ENCODE measurements at places on chromosomes 12 and 14.

DNA sequence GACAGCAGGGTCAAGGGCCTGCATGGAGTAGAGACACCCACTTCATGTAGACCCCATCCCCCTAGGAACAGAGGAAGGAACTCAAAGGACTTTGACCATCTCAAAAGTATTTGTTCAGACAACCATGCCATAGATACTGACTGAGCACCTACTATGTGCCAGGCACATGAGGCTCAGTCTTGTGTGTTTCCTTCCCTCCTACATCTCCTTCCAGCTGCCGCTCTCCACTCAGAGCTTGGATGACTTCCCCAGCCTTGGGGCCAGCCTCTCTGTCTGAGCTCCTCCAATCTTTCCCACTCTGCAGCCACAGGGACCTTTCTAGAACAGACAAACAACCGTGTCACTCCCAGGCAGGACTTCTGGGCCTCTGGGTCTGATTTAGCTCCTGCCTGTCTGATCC is 2.5 kb downstream of the TRPV4 start:
- no peak for DNase-seq

DNA sequence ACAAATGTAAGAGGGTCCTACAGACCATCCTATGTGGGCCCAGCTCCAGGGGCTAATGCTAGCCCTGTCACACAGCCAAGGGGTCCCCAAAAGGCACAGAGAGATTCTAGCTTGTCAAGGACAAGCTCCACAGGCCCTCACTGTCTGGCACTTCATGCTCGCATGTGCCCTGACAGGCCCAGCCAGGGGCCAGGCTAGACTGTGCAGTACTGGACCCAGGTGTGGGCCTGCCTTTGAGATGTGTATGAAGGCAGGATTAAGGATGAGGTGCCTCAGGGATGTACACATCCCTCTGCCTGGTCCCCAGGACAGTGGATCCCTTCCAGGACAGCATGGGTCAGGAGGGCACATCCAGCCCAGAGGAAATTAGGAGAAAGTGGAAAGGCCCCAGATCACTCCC is 57.8 kb downstream of the VWF start:
- no peak for DNase-seq

- DNase-seq = no peak
Observed at GRCh38 chr14:34065690-34066391, 115.0 kb upstream of the EGLN3 start.

- no peak for DNase-seq
Observed at GRCh38 chr12:68559246-68559645, 51.5 kb upstream of the RAP1B start.

DNA sequence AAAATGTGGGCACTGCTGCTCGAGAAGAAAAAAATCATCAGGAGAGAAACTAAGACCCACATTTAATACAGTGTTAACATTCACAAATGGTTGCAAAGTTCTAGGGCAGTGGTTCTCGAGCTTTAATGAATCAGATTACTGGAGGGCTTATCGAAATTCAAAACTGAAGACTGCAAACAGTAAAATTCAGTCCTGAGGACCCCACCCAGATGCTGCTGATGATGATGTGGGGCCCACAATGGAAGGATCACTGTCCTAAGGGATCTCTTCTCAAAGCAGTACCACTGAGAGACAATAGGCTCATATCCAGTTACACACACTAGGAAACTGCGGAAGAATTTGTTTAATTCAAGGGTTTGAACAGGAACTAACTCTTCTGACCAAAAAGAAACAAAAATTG is 31.4 kb downstream of the DICER1 start:
- DNase-seq = no peak

DNA sequence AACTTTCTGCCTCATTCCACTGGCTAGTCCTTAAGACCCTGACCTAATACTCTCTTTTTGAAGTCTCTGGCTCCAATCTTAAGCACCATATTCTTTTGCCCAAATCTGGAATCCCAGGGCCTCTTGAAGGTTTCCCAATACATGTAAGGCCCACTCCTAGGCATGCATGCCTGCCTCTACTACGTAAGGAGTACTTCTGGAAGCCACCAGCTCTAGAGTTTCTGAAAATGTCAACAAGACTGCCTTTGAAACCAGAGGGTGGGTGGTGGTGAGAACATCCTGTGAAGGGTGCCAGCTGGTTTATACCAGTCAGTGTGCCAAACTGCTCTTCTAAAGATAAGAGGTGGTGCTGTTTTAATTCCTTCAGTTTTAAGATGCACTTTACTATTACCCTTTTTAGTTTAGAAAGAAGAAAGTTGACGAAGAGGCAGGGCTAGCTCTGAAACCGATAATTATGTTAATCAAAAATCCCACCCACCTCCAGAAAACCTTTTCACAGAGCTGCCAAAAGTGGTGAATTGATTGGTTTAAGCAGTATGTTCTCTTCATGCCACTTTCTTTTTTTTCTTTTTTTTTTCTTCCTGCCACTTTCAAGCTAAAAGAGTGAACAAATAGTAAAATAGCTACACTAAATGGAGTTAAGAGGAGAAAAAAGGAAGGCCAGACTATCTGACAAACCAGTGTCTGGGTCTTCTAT is 8.7 kb upstream of the WDR89 start:
- DNase-seq = no peak

GRCh38 chr14:95597784-95598211 is 62.9 kb downstream of the GLRX5 start:
- DNase-seq = no peak

- DNase-seq = no peak
Observed at GRCh38 chr12:113794774-113795173, 171.4 kb downstream of the RBM19 start.

GRCh38 chr14:56709201-56709600 is 101.1 kb downstream of the OTX2 start:
- DNase-seq = no peak

GRCh38 chr14:105043641-105044040 is 21.6 kb downstream of the GPR132 start:
- DNase-seq = no peak

GRCh38 chr12:54032627-54033100 is at the start of gene HOXC5:
Gene HOXC5, plus strand, starts transcription at chr12:54033050. Its CDS starts 73 bp downstream, at chr12:54033123.
- no peak for DNase-seq

- DNase-seq = no peak
Observed at GRCh38 chr12:20194171-20194570, 174.2 kb upstream of the PDE3A start.

GRCh38 chr12:110079477-110080400 is 31.4 kb upstream of the C12orf76 start:
- DNase-seq = peak; percentile 19

DNA sequence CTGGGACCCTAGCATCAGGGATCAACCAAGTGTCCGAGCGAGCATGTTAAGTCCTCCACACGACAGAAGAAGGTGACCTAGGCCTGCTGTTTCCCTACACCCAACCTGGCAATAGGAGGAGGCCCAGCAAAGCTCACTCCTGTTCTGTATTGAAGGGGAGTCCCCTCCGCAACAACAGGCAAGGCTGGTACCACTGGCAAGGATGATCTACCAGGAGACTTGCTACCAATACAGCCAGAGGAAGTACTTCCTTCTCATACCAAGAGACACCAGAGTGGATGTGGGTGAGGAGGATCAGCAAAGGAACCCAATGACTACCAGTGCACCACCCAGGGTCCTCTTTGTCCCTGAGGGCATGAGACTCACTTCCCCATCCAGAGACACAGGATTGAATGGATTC is 4.9 kb downstream of the KLRC1 start:
- no peak for DNase-seq

DNA sequence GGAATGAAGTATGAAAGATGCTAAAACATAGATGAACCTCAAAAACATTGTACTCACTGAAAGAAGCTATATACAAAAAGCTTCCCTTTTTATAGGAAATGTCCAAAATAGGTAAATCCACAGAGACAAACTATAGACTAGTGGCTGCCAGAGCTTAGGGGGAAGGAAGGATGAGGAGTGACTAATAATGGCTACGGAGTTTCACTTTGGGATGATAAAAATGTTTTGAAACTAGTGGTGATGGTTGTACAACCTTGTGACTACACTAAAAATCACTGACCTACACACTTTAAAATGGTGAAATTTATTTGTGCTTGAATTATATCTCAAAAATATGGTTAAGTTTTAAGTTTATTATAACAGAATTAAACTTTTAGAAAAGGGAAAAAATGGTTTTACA is 37.1 kb upstream of the AMN1 start:
- no peak for DNase-seq

DNA sequence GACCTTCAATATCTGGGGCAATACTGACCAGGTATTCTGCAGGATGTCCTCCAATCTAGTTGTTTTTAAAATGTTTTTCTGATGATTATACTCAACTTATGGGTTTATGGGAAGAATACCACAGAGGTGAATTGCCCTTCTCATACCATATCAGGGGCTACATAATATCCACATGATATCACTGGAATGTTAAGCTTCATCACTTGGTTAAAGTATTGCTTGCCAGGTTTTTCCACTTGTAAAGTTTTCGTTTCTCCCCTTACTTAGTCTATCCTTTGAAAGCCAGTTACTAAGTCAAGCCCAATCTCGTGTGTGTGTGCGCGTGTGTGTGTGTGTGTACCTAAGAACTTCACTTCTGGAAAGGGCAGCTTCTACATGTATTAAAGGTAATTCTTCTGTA is 980.9 kb upstream of the FBXO33 start:
- DNase-seq = no peak

DNA sequence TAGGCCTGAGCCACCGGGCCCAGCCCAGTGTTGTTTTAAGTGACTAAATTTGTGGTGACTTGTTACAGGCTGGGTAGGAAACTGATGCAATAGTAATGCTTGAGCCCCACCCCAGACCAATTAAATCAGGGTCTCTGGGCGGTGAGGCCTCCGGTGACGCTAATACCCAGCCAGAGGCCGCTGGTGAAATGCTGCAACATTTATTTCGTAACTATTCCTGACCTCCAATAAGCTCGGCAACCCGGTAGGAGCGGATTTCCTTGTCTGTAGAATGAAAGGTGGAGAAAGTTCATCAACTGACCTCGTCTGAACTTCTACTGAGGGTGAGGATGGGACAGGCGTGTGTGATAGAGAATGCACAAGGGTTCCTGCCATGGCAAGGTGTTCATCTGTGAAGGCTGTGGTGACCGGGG is 42.3 kb downstream of the FZD10 start:
- no peak for DNase-seq

GRCh38 chr12:44637875-44638274 is 238.2 kb downstream of the NELL2 start:
- no peak for DNase-seq

DNA sequence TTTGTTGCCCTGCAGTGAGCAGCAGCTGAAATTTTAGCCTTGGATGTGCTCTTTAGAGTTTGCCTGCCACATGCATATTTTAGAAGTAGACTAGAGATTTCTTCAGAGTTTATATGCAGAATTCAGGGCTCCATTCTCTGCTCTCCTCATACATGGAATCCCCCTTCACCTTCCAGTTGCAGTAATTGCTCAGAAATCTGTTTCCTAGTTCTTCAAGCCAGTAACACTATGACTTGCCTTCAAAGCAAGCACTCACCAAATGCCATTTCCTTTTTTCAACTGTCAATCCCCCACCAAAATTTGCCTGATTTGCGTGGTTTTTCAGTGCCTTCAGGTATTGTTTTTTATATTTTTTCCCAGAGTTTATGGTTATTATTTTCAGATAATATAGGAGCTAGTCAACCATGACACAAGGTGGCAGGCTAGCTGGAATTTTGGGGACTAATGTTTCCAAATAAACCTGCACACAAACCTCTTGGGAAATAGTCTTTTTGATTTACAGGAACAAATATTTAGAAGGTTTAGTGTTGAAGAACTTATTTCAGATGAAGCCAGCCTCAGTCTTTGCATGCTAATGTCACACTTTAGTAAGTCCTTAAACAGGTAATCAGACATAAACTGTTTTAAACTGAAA is 79.2 kb downstream of the ASCL1 start:
- DNase-seq = no peak

GRCh38 chr14:76257111-76257803 is 105.5 kb downstream of the GPATCH2L start:
- no peak for DNase-seq

DNA sequence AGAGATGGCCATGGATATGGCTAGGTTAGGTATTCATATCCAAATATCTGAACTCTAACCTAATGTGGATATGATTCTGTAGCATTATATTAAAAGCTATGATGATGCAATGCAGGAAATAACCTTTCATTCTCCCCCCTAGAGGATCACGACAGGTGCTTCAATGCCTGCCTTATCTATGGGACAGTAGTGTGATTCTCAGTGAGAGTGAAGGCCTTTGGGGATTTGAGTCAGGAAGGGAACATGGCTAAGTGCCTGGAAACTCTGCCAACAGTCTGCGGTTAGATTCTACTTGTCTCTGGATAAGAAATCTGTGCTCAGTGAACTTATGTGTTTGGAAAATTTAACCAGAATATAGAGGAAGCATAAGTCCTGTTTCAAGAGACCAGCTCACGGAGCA is 81.8 kb downstream of the SLC38A1 start:
- DNase-seq = no peak

DNA sequence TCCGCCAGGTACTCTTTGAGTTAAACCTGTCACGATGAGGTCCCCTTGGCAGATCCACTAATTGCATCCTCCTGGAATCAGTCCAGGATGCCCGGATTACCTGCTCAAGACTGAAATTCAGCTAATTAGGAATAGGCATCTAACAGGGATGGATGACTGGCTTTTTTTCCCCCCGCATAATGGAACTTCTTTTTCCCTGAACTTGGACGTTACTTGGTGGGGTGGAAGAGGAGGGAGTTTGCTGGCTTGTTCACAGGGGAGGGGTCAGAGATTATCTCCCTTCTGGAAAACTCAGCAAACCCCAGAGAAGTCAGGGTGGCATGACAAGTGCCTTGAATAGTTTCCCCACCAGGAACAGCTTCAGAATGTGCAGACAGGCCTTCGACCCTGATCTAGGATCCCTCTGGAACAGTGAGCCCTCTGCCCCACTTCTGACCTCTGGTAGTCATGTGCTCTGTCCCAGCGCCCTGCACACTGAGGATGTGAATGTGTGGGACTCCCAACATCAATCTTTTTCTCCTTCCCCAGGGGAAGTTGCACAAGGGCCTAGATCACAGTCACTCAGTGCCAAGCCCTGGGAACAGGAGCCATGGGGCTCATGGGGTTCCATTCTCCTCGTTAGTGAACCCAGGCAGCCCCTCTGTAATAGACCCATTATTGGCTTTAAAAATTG is 142.5 kb downstream of the SMOC1 start:
- DNase-seq = no peak
